ENCODE measurements at places on chromosomes 7 and 10. TPM values are rescaled to one million over a fixed set of nuclear protein-coding genes. Genes with fewer than 3 reads are reported as not detected.

The SYT15B gene
- total RNA-seq = 0.05 TPM

GRCh38 chr7:5453566-5454075 is 30.0 kb upstream of the TNRC18 start:
- DNase-seq = no peak

DNA sequence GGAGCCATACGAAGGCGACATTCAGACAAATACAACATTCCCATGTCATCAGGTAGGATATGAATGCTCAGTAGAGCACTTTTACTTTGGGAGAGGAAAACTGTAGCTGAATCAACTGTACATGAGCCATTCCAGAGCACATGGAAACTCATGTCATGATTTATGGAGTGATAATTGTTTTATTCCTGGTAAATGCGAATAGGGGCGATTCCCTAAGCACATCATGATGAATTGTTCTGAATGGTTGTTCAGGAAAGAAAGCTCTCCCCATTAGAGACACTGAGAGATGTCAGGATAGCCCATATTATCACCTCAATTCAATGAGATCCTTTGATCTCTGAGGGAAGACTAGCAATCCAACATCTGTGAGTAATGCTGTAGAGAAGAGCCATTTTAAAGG is 243.6 kb downstream of the FOXP2 start:
- DNase-seq = no peak

DNA sequence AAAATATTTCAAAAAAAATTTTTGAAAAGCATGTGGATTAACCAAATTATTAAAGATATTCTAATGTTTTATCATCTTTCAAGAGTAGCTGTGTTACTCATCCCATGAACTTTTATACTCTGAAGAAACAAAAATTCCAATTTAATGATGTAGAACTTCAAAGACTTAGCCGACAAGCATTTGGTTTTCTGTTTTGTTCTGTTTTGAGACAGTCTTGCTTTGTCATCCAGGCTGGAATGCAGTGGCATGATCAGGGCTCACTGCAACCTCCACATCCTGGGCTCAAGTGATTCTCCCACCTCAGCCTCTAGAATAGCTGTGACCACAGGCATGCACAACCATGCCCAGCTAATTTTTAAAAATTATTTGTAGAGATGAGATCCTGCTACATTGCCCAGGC is 17.8 kb upstream of the LCOR start:
- DNase-seq = no peak

All from Panc1 (cell line).